ENCODE measurements at places on chromosomes 11 and 22. TPM values are rescaled to one million over a fixed set of nuclear protein-coding genes. Genes with fewer than 3 reads are reported as not detected.

- no peak overlapping the region for H3K27ac ChIP-seq
- no peaks in the 10 kb centered on the region for H3K27me3 ChIP-seq
- peak; percentile 62 for DNase-seq
- H3K36me3 ChIP-seq = no peaks in the 10 kb centered on the region
- H3K4me1 ChIP-seq = no peaks in the 10 kb centered on the region
Observed at GRCh38 chr11:107017433-107018218, 650 bp downstream of the GUCY1A2 start.

Gene CEP57
- 39.3 TPM for total RNA-seq

Gene CD59
- total RNA-seq = 881 TPM

Gene MRGPRF
- 75.7 TPM for total RNA-seq

DNA sequence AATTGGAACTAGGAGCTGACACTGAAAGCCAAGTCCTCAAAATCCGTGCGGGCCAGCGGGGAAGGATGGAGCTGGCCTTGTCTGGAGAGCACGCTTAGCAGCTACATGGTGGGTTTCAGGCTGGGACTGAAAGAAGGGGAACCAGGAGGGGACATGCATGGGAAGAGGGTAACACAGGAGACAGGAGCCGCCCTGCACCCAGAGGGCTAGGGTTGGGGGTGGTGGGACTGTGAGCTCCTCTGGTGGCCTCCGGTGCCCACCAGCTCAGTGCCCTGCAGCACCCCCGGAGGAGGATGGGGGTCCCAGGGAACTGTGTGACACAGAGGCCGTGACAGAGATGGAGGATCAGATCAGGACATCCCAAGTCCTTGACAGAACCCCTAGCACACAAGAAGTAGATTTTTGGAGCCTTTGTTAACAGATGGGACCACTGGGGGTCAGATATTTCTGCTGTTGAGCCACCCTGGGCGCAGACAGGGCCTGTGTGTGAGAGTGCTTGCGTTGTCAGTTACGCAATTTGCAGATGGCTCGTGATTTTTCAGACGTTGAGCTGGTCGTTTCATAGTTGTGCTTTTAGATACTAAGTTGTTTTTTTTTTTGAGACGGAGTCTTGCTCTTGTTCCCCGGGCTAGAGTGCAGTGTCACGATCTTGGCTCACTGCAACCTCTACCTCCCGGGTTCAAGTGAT is 21.3 kb upstream of the GRAMD4 start:
- no peaks in the 10 kb centered on the region for H3K4me1 ChIP-seq
- H3K27ac ChIP-seq = no peak overlapping the region
- no peaks in the 10 kb centered on the region for H3K36me3 ChIP-seq
- H3K27me3 ChIP-seq = no peaks in the 10 kb centered on the region
- no peak overlapping the region for H3K4me3 ChIP-seq
- peak; percentile 79 for DNase-seq

Gene CNTN5
- total RNA-seq = 0.96 TPM

Gene OR8A1
- not detected for total RNA-seq

DNA sequence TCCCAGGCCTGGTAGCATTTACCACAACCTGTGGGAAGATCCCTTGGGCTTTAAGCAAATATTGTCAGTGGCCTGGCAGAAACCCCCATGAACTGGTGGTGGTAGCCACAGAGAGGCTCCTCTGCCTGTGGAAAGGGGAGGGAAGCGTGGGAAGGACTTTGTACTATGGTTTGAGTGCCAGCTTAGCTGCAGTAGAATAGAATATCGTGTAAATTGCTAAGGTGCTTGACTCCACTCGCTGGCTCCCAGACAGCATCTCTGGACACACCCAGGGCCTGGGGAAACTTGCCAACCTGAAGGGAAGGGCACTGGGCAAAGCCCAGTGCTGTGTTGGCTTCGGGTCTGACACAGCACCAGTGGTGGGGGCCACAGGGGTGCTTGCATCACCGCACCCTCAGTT is 52.6 kb downstream of the XRRA1 start:
- peaks cover 7% of the 10 kb centered on the region for H3K36me3 ChIP-seq
- H3K4me3 ChIP-seq = no peak overlapping the region
- H3K27me3 ChIP-seq = no peaks in the 10 kb centered on the region
- H3K27ac ChIP-seq = no peak overlapping the region
- no peak for DNase-seq

- H3K4me1 ChIP-seq = peaks cover 2% of the 10 kb centered on the region
Observed at GRCh38 chr22:17726928-17727897, 47.1 kb downstream of the BID start.

Gene SMTNL1
- not detected for total RNA-seq

DNA sequence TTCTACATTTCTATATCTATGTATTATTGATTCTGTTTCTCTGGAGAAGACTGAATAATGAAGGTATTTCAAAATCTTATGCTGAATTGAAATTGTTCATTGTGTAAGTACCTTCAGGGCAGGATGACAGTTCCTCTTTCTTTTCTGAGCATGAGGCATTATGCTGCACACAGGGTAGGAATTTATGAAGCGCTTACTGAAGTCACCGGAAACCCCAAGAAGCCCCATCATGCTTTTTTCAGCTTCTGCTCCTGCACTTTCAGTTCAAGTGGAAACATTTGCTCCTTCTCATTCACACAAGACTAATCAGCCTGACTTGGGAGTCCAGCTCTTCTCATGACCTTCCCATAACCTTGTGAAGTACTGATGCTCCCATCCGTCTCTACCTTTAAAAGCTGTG is 314.7 kb upstream of the SORL1-AS1 start:
- DNase-seq = no peak
- H3K27me3 ChIP-seq = no peaks in the 10 kb centered on the region
- H3K27ac ChIP-seq = no peak overlapping the region
- no peaks in the 10 kb centered on the region for H3K4me1 ChIP-seq

All from aorta (tissue), 5 donors.